ENCODE measurements at places on chromosomes 1 and 21. TPM values are rescaled to one million over a fixed set of nuclear protein-coding genes. Genes with fewer than 3 reads are reported as not detected.

DNA sequence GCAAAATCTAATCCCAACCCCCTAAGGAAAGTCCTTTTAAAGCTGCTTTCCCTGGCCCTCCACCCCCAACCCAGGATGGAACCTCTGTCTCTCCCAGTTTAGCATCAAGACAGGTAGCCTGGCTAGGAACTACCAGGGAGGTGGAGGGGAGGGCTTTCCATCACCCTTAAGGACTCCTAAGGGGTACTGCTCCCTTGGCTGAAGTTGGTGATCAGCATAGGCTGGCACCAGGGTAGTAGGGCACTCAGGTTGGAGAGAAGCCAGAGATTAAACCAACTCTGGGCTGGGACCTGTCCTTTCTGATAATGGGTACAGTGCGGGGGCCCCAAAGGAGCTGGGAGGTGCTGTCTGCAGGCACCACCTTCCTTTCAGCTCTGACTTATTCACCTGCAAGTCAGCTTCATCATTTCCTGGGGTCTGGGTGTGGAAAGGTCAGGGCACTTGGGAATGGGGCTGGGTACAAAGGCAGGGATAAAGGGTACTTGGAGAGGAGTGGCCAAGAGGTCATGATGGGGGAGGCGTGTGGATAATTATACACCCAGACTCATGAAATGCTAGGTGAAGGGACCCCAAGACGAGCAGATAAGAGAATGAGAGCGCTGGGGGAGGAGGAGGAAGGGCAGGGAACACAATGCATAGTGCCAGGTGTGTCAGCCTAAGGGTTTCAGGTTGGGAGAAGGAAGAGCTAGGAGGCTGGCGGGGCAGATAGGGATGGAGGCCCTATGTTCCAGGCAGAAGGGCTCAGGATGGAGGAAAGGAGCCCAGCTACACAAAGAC lies 1.2 kb downstream of the ARHGEF2 start:
- no peak for DNase-seq

DNA sequence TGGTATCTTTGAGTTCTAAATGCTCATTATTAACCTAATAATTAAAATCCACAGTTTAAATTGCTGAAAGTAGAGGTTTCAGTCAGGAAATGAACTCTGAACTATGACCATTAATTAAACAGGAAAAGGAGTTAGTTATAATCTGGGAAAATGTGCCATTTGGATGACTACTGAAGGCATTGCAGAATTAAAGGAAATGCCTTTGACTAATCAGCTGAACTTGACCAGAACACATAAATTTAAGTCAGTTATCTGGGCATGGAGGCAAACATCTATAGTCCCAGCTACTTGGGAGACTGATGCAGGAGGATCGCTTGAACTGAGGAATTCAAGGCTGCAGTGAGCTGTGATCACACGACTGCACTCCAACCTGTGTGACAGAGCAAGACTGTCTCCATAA lies 31.9 kb downstream of the SLC44A5 start:
- DNase-seq, result no peak

- no peak for DNase-seq
Measured at GRCh38 chr1:110612060-110612745, 6.0 kb upstream of the KCNA2 start.

Gene TNFAIP8L2
- not detected for total RNA-seq

Gene AHCTF1
- 42.8 TPM for total RNA-seq

Gene MCL1
- total RNA-seq, result 287 TPM
